ENCODE measurements at places on chromosomes 7 and 10.
A peak's percentile ranks its signal among the peaks of the same experiment; 100 is the strongest.

DNA sequence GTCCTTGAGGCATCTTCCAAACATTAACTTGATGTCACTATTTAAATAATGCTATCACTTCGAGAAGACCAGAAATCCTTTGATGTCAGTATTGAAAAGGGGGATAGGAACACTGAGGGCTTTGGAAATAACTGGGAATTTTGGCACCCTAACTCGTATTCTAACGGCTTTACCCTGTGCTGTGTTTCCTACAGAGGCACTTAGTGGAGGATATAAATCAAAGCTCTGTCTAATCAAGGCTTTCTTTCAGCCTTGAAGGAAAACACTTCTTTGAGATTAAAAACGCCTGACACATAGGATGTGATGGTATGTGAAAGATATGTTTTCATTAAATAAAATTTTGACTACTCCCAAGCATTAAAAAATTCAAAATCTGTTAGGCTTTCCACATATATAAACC lies 62.3 kb downstream of the CREB5 start:
- H3K27me3 ChIP-seq: no peaks in the 10 kb centered on the region
- H3K27ac ChIP-seq: no peak overlapping the region
- DNase-seq: no peak
- no peak overlapping the region for H3K4me3 ChIP-seq
- H3K36me3 ChIP-seq: no peaks in the 10 kb centered on the region

GRCh38 chr10:99548041-99548530 lies 15.3 kb downstream of the NKX2-3 start:
- peak; percentile 27 for DNase-seq
- H3K36me3 ChIP-seq: no peaks in the 10 kb centered on the region
- no peak overlapping the region for H3K27ac ChIP-seq
- H3K27me3 ChIP-seq: no peaks in the 10 kb centered on the region
- no peak overlapping the region for H3K4me3 ChIP-seq

GRCh38 chr7:16318989-16319915 lies 102.1 kb downstream of the CRPPA start:
- no peaks in the 10 kb centered on the region for H3K4me1 ChIP-seq
- H3K36me3 ChIP-seq: no peaks in the 10 kb centered on the region
- no peak overlapping the region for H3K4me3 ChIP-seq
- H3K27ac ChIP-seq: no peak overlapping the region
- DNase-seq: no peak

- H3K27me3 ChIP-seq: no peaks in the 10 kb centered on the region
- H3K27ac ChIP-seq: no peak overlapping the region
- H3K4me1 ChIP-seq: peaks cover 19% of the 10 kb centered on the region
These were observed 2.5 kb upstream of the KCNH2 start for GRCh38 chr7:150980663-150981062.

- H3K4me1 ChIP-seq: peaks cover 3% of the 10 kb centered on the region
- no peaks in the 10 kb centered on the region for H3K36me3 ChIP-seq
These were observed 105.6 kb upstream of the GPR26 start for GRCh38 chr10:123560301-123561140.

GRCh38 chr7:94510582-94511496 lies 1.2 kb downstream of the CASD1 start:
- no peaks in the 10 kb centered on the region for H3K36me3 ChIP-seq
- H3K4me1 ChIP-seq: peaks cover 20% of the 10 kb centered on the region
- no peaks in the 10 kb centered on the region for H3K27me3 ChIP-seq
- peak overlapping the region; percentile 77 for H3K27ac ChIP-seq
- H3K4me3 ChIP-seq: peak overlapping the region; percentile 79

DNA sequence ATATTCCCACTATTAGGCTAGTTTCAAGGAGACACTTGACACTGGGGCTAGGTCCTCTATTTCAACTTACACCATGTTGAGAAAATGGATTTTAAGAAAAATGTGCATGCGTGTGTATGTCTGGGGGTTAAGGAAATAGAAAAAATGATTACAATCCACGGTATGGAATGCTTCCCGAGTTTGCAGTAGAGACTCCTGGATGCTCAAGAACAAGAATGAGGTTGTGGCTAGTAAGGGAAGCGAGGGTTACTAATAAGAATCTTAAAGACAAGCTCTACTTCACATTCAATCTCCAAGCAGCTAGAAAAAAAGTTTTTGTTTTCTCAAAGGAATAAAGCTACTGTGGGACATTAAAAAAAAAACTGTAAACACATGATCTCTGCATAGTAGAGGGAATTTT lies 54.7 kb downstream of the ANK3 start:
- no peak overlapping the region for H3K4me3 ChIP-seq
- DNase-seq: no peak
- H3K27me3 ChIP-seq: no peaks in the 10 kb centered on the region
- H3K27ac ChIP-seq: no peak overlapping the region
- H3K36me3 ChIP-seq: no peaks in the 10 kb centered on the region

DNA sequence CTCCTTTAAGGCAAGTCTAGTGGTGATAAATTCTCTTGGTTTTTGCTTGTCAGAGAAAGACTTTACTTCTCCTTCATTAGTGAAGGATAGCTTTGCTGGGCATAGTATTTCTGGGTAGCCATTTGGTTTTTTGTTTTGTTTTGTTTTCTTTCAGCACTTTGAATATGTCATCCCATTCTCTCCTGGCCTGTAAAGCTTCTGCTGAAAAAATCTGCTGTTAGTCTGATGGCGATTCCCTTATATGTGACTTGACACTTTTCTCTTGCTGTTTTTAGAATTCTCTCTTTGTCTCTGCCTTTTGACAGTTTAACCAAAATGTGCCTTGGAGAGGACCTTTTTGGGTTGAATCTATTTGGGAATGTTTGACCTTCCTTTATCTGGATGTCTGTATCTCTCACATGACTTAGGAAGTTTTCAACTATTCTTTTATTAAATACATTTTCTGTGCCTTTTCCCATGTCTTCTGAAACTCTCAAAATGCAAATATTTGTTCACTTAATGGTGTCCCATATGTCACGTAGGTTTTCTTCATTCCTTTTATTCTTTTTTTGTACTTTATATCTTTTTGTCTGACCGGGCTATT lies 14.7 kb downstream of the TAS2R40 start:
- DNase-seq: no peak
- H3K27ac ChIP-seq: no peak overlapping the region
- H3K27me3 ChIP-seq: no peaks in the 10 kb centered on the region
- no peak overlapping the region for H3K4me3 ChIP-seq

GRCh38 chr10:108338146-108338545 lies 1173.6 kb upstream of the SORCS1 start:
- no peaks in the 10 kb centered on the region for H3K4me1 ChIP-seq
- H3K36me3 ChIP-seq: no peaks in the 10 kb centered on the region
- no peak overlapping the region for H3K4me3 ChIP-seq
- H3K27ac ChIP-seq: no peak overlapping the region

GRCh38 chr10:97332591-97333350 lies 1.8 kb downstream of the FRAT2 start:
- no peak overlapping the region for H3K27ac ChIP-seq
- H3K27me3 ChIP-seq: no peaks in the 10 kb centered on the region
- peak overlapping the region; percentile 86 for H3K4me3 ChIP-seq
- DNase-seq: no peak
- H3K4me1 ChIP-seq: peaks cover 29% of the 10 kb centered on the region

GRCh38 chr10:43212043-43212721 lies 54.7 kb downstream of the RASGEF1A start:
- no peak overlapping the region for H3K27ac ChIP-seq
- H3K4me3 ChIP-seq: no peak overlapping the region
- H3K36me3 ChIP-seq: no peaks in the 10 kb centered on the region
- no peaks in the 10 kb centered on the region for H3K27me3 ChIP-seq

GRCh38 chr7:38932509-38933168 lies 23.6 kb upstream of the VPS41 start:
- no peaks in the 10 kb centered on the region for H3K4me1 ChIP-seq

DNA sequence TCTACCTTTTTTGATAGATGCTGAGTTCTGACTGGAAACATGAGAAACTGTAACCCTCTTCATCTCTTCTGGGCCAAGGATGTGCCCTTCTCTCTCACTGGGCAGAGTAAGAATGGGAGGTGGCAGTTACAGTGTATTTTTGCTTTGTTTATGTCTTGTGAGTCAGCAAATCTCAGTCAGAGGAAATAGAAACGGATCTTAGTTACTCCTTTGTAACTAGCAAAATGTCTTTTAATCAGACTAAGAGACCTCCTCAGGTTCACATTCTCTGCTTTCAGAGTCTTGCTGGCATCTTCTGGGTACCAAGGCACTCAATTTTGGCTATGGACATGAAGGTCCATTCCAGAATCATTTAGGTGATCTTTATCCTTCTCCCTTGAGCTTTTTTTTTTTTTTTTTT lies 70.9 kb downstream of the HHEX start:
- H3K27ac ChIP-seq: no peak overlapping the region
- no peak overlapping the region for H3K4me3 ChIP-seq
- H3K4me1 ChIP-seq: peaks cover 49% of the 10 kb centered on the region
- no peaks in the 10 kb centered on the region for H3K27me3 ChIP-seq
- DNase-seq: no peak

- no peaks in the 10 kb centered on the region for H3K27me3 ChIP-seq
- no peak overlapping the region for H3K4me3 ChIP-seq
- no peak overlapping the region for H3K27ac ChIP-seq
- no peak for DNase-seq
These were observed 204.9 kb downstream of the DOCK4 start for GRCh38 chr7:112001091-112001826.

GRCh38 chr7:124388751-124389150 lies 355.9 kb upstream of the TMEM229A start:
- DNase-seq: no peak
- H3K36me3 ChIP-seq: no peaks in the 10 kb centered on the region
- no peak overlapping the region for H3K4me3 ChIP-seq
- no peaks in the 10 kb centered on the region for H3K27me3 ChIP-seq
- no peak overlapping the region for H3K27ac ChIP-seq

Data from B cell (primary cell).